ENCODE measurements at places on chromosomes 3 and 15.

DNA sequence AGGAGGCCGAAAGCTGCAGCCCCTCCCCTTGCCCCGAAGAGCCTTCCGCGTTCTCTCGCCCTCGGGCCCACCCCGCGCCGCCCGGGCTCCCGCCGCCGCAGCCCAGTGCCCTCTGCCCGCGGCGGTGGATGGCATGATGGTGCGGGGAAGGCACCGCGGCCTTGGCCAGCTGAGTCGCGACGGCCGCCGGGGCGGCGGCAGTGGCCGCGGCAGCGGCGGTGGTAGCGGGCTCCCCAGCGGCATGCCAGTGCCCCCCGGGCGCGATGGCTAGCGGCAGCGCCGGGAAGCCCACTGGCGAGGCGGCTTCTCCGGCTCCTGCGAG, 1.2 kb downstream of the TLNRD1 start:
- no peak for DNase-seq

GRCh38 chr3:42557854-42558253, 23.9 kb downstream of the SEC22C start:
- no peak for DNase-seq

DNA sequence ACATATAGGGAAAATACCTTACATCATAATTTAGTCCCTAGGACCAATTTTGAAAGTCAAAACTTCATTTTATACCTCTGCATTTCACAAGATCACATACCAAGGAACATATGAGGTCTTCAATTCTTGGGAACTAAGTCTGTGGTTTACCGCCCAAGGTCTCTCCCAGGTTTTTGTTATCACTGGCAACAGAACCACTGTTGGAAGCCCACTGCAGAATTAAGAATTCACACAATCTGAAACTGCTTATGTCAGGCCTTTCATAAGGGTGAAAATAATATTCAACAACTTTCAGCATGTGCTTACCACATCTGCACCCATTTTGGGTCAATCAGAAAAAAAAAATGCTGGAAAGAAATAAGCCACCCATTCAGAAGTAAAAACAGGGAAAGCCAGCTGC, 107.2 kb upstream of the MME start:
- no peak for DNase-seq

DNA sequence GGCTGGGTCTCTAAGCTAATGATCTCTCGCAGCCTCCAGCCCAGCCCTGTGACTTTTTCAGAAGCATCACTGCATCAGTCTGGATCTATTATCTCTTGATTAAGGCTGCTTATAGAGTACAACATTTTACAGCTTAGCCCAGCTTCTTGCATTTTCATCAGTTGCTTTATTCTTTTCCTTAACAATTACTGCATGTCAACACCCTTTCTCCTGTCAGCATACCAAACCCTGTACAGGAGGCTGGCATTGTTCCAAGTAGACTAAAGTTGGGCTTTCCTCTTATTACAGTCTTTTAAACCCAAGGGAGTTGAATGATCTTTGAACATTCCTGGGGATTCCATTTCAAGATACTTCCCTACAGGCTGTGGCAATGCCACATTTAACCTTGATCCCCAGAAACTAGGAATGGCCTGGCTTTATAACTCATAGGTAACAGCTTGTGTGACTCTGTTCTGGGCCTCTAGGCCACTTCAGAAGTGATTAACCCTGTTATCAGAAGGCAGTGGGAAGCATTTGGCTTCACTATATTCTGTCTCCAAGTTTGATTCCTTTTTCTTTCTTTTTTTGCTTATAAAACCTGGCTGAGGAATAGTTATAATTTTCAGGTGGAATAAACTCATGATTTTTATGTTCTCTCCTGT, 182.9 kb downstream of the KCNMB2 start:
- DNase-seq: no peak

GRCh38 chr15:67911727-67912126, 71.9 kb upstream of the RNU6-1 start:
- DNase-seq: no peak

DNA sequence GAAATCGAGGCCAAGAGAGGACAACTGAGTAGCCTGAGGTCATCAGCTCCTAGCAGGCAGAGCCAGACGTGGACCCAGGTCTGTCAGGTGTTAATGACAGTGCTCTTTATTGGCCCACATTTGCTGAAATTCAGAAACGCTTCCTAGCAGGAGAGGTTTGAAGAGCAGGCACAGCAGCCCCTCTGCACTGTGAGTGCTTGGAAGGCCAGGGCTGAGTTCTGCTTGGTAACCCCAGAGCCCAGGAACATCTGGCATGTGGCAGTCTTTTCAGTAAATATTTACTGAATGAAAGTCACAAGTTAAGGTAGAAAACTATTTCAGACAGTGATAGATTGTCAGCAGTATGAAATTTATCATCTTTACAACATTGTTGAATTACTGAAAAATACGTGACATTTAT, 102.4 kb downstream of the PLCL2 start:
- no peak for DNase-seq

- DNase-seq: no peak
Observed at GRCh38 chr3:61110576-61110975, 140.7 kb downstream of the FHIT start.

DNA sequence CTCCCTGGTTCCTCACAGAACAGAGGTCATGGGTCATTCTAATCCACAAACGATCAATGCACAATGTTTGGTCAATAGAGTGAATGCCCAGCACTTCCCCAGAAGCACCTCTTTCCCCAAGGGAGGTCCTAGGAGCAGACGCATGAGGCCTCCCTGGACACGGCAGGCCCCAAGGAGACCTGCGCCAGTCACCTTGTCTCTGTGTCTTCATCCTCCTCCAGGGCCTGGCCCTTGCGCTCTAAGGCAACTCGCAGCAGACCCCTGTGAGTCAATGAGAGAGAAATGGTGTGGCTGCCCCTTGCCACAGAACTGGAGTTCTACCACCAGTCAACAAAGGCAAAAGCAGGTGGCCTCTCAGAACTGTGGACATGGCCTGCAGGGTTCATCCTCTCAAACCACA, 18.1 kb downstream of the ALS2CL start:
- no peak for DNase-seq

DNA sequence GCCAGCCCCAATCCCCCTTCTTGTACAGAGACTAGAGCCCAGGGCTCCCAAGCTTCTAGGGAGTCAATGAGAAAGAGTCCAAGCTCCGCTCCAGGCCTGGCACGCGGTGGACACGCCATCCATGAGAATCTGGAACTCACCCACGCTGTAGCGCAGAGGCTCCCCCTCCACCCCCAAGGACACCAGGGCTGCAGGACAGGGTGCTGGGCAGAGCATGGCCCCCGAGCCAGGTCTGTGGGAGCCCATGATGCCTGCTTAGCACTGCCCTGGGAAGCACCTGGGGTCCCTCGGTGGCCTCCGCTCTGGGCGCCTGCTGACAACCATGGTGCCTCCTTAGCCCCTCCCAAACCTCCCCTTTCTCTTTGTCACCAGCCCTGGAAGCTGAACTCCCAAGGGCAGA, 28.5 kb downstream of the ACSBG1 start:
- no peak for DNase-seq

GRCh38 chr15:66841953-66842681, 140.1 kb downstream of the SMAD6 start:
- DNase-seq: no peak

GRCh38 chr3:109430911-109431563, 93.7 kb upstream of the DPPA4 start:
- DNase-seq: no peak

DNA sequence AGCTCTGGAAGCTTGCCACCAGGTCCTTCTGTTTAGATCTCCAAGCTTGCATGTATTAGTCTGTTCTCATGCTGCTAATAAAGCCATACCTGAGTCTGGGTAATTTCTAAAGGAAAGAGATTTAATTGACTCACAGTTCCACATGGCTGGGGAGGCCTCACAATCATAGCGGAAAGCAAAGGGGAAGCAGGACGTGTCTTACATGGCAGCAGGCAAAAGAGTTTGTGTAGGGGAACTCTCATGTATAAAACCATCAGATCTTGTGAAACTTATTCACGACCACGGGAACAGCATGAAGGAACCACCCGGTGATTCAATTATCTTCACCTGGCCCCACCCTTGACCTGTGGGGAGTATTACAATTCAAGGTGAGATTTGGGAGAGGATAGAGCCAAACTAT, 147.0 kb upstream of the PROK2 start:
- DNase-seq: no peak

GRCh38 chr3:57673156-57673555, 19.7 kb downstream of the DENND6A start:
- no peak for DNase-seq

- DNase-seq: no peak
Observed at GRCh38 chr15:95262866-95263564, 1031.7 kb downstream of the MCTP2 start.

GRCh38 chr3:51386159-51386851, 1.2 kb downstream of the MANF start:
- no peak for DNase-seq

DNA sequence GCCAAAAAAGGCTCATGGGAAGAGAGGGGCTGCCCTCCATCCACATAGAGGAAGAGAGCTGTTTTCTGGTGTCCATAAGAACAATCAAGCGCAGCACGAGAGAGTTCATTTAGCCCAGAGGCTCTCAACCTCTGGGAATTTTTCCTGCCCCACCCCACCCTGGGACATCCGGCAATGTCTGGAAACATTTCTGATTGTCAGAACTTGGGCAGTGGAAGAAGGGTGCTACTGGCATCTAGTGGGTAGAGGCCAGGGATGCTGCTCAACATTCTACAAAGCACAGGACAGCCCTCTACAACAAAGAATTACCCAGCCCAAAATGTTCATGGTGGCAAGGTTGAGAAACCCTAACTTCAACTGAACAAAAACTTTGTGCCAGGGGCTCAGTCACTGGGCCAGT, 92.9 kb downstream of the RAB11A start:
- DNase-seq: no peak

GRCh38 chr15:43932907-43933306, 106.1 kb downstream of the WDR76 start:
- no peak for DNase-seq

- DNase-seq: no peak
Observed at GRCh38 chr15:90386221-90386620, 1.8 kb upstream of the IQGAP1 start.

GRCh38 chr15:76994971-76995945, at the start of gene PSTPIP1:
Gene PSTPIP1, plus strand, starts transcription at chr15:76995126. Its CDS starts 448 bp downstream, at chr15:76995574.
- no peak for DNase-seq

GRCh38 chr3:86990734-86991481, at the start of gene VGLL3:
Gene VGLL3, minus strand, starts transcription at chr3:86991149. Its CDS starts 406 bp downstream, at chr3:86990743.
- DNase-seq: no peak

DNA sequence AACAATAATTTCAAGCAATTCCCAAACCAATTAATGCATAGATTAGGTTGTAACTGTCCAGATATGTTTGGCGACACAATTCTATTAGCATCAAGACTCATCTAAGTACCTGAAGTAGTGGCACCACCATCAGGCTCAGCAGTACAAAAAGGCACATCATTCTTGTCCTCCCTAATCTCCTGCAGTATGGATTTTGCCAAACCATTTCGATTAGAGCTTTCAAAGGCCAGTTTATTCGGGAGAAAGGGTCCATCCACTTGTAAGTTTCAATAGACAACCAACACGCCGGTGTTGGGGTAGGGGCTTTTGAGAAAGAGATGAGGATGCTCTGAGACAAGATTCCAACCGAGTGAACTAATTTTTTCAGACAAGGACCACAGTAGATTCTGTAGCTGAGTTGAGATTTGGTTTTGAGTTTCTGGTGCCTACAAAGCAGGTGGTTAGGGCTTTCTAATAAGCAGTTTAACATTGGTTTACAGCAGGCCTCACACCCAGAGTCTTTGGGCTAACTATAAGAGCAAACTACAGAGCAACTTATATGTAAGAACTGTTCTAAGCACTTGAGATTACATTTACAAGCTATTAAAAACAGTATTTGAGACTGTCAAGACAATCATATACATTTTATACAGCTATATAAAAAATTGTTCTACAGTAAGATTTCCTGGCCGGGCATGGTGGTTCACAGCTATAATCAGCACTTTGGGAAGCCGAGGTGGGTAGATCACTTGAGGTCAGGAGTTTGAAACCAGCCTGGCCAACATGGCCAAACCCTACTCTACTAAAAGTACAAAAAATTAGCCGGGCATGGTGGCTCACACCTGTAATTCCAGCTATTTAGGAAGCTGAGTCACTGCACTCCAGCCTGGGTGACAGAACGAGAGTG, 4.5 kb downstream of the RPL22L1 start:
- no peak for DNase-seq

GRCh38 chr3:61778095-61778494, 216.7 kb downstream of the PTPRG start:
- no peak for DNase-seq

GRCh38 chr3:21642433-21642832, 108.6 kb downstream of the ZNF385D start:
- no peak for DNase-seq

DNA sequence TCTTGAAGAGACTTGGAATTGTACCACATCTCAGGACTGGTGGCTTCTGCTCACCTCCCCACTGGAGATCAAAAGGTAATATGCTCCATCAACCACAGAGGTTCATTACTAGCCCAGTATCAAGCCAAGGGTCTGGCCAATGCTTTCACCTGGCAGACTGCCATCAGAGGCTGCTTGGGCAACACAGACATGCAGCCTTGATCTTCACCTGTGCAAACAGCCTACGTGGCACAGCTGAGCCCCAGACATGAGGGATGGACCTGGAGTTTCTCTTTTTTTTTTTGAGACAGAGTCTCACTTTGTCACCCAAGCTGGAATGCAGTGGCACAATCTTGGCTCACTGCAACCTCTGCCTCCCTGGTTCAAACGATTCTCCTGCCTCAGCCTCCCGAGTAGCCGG, 105.6 kb upstream of the HES1 start:
- no peak for DNase-seq

DNA sequence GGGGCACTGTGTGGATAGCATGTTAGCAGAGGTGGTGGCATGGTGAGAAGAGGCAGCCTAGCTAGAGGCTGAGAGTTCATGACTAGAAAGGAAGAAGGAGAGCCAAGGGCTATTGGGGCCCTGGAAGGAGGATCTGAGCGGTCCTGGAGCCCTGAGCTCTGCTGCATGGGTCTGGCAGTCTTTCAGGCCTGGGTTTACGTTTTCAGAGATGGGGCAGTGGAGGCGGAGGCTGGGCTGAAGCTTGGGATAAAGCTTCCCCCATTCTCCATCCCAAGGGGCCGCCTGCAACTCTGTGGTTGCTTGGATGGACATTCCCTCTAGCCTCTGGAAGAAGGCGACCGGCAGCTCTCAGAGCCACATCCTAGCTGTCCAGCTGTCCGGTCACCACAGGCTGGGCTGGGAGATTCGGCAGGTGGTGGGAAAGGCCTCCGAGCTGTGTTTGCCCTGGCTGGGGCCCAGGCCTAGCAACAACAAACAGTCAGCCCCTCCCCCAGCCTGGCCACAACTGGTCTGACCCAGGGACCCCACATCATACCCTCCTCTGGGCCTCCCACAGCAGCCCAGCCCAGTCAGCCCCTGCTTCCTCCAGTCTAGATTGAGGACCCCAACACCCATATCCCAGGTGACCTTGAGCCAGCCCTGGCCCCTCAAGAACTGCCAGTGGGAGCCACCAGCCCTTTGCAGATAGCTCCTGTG, 1.8 kb upstream of the SLC38A3 start:
- DNase-seq: no peak

GRCh38 chr15:75407083-75407482, 38.7 kb upstream of the MAN2C1 start:
- DNase-seq: no peak

- no peak for DNase-seq
Observed at GRCh38 chr15:67899596-67900283, 59.9 kb upstream of the RNU6-1 start.
